ENCODE measurements at places on chromosomes 12 and 14.

- no peak for DNase-seq
These were observed 1182.2 kb downstream of the FLRT2 start for GRCh38 chr14:86712176-86712575.

GRCh38 chr14:31164115-31164514 lies 43.5 kb downstream of the HECTD1 start:
- no peak for DNase-seq

DNA sequence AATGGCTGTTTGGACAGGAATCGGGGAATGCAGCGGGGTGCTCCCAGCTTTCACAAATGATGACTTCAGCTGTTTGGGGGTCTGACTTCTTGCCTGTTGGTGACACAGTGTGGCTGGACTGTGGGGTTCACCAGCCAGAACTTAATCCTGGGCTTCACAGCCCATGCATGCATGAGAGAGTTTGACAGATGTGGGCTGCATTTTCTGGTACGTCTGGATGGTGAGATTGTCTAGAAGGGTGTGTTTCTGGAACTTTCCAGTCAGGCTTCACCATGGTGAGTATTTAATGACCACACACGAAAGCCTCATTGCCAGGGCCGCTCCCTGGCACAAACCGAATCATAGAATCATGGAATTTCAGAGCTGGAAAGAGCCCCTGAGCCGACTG lies 29.6 kb downstream of the CHST11 start:
- no peak for DNase-seq

DNA sequence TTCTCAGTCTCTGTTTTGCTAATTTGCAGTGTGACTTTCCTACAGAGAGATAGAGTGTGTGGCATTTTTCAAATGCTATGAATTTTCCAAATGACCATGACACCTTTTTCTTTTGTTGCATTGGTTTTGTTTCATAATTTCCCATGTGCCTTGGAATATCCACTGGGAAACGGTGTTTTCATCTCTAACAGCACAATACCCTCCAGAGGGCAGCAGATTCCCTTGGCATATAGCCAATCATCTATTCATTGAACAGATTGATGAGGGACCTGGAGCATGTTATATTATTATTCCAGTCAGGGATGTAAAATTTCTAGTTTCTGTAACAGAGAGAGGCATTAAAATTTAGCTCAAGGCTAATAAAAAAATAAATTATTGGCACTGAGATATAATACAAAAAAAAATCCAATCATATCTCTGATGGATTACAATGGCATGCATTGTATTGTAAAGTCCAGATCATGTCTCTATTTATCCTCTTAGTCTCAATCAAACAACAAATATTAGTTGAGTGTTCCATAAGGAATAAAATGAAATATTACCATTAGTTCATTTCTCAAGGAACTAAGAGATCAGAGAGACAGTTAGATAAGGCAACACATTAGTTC lies 29.6 kb upstream of the NTN4 start:
- peak; percentile 8 for DNase-seq

GRCh38 chr14:70188659-70189455 lies at the start of gene SLC8A3:
TSS of gene SLC8A3 (minus strand) at chr14:70188951. CDS start at chr14:70168422, 20,529 bp downstream.
- no peak for DNase-seq

DNA sequence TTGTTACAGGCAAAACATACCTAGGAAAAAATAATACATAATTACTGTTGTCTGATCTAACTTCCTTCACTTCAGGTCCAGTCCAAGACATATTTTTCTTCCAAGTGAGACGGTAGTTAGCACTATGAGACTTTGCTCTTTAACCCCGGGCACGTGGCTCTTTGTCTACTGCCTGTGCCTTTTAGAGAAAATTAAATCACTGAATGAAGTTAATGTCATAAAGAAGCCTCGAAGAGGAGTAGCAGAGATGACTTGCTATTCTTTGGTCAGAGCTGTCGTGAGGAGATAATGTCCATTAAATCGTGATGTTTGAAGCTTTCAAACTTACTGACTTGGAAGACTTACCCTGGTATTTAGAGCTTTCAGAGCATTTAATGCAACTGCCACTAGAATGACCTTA lies 8.7 kb downstream of the TESPA1 start:
- DNase-seq: no peak

All from CD4-positive, alpha-beta T cell treated with Interleukin-21 for 1 hour (primary cell).